Neuronal stem cell (in vitro differentiated cells): ENCODE measurements at places on chromosomes 1 and 21.
A peak's percentile ranks its signal among the peaks of the same experiment; 100 is the strongest.

- H3K36me3 ChIP-seq = no peaks in the 10 kb centered on the region
- DNase-seq = no peak
Measured at GRCh38 chr1:59871746-59872145, 54.8 kb downstream of the CYP2J2 start.

GRCh38 chr1:56256153-56257000, 323.0 kb downstream of the PLPP3 start:
- no peak overlapping the region for H3K27ac ChIP-seq
- H3K4me3 ChIP-seq = no peak overlapping the region
- no peaks in the 10 kb centered on the region for H3K36me3 ChIP-seq
- no peaks in the 10 kb centered on the region for H3K27me3 ChIP-seq
- peaks cover 7% of the 10 kb centered on the region for H3K4me1 ChIP-seq

DNA sequence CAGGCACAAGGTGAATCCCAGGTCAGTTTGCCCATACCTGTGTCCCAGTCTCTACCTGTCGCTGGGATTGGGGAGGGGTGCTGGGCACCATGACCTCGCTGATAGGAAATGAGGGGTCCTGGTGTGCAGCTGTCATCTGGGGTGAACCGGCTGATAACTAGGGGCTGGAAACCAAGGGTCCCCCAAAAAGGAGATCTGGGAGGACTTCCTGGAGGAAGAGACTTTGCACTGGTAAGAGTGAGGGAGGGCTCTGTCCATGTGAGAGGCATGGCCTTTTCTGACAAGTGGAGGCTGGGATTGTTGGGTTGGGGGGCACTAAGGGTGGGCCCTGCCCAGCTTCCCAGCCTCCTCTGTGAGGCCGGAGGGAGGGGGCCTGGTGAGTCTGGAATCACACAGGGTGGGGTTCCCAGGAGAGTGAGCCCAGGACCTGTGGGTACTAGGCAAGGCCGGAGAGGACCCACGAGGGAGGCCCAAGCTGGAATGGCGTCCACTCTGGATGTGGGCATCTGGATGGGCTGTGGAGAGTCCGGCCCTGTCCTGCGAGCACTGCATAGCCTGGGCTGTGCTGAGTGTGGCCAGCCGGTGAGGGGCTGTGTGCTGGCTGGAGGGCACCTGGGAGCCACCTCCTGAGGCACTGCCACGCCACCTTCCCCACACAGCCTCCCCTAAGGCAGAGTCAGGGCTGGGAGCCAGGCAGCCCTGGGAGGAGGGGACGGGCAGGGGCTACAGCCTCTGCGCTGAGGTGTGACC, 4.9 kb upstream of the PEX10 start:
- H3K27me3 ChIP-seq = peaks cover 30% of the 10 kb centered on the region
- H3K4me3 ChIP-seq = no peak overlapping the region
- no peaks in the 10 kb centered on the region for H3K36me3 ChIP-seq
- no peak overlapping the region for H3K27ac ChIP-seq
- H3K4me1 ChIP-seq = peaks cover 17% of the 10 kb centered on the region

- H3K27ac ChIP-seq = no peak overlapping the region
- no peaks in the 10 kb centered on the region for H3K36me3 ChIP-seq
Measured at GRCh38 chr1:237411621-237412020, 369.6 kb downstream of the RYR2 start.

- H3K4me1 ChIP-seq = no peaks in the 10 kb centered on the region
- DNase-seq = no peak
- H3K27me3 ChIP-seq = no peaks in the 10 kb centered on the region
- H3K27ac ChIP-seq = no peak overlapping the region
- H3K36me3 ChIP-seq = no peaks in the 10 kb centered on the region
Measured at GRCh38 chr1:9842781-9843575, 19.2 kb upstream of the CLSTN1 start.

DNA sequence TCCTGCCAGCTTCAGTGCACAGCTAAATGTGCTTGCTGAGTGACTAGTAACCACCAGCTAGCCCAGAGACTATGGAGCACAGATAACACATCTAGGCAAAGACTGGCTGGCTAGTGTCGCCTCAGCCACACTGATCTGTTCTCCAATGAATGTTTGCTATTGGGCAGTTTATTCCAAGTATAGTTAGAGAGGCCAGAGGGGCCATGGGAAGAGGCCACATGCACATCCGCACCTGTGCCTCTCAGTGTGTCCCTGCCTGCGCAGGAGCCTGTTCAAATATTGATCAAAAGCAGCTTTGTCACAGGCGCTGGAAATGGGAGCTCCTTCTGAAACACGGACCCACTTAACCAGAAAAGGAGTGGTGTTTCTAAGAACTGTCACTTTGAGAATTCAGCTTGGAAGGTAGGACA, 51.3 kb upstream of the ATP1A1 start:
- H3K27me3 ChIP-seq = peaks cover 2% of the 10 kb centered on the region
- H3K27ac ChIP-seq = no peak overlapping the region
- H3K36me3 ChIP-seq = no peaks in the 10 kb centered on the region
- no peaks in the 10 kb centered on the region for H3K4me1 ChIP-seq

DNA sequence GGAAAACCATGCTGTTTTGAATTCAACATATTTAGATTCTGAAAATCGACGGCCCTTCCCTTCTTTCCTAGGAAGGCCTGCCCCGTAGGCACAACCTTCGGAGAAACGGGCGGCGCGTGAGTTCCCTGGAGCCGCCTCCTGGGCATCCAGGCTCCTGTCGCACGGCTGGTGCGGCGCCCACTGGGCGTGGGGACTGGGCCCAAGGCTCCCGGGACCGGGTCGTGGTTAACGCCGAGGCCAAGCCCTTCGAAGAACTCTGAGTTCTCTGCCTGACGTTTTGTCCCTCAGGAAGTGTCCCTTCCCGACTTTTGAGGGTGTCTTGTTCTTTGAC, 19.2 kb upstream of the TBX15 start:
- DNase-seq = peak; percentile 11
- H3K27me3 ChIP-seq = peaks cover 87% of the 10 kb centered on the region
- peaks cover 8% of the 10 kb centered on the region for H3K4me1 ChIP-seq
- H3K36me3 ChIP-seq = no peaks in the 10 kb centered on the region

DNA sequence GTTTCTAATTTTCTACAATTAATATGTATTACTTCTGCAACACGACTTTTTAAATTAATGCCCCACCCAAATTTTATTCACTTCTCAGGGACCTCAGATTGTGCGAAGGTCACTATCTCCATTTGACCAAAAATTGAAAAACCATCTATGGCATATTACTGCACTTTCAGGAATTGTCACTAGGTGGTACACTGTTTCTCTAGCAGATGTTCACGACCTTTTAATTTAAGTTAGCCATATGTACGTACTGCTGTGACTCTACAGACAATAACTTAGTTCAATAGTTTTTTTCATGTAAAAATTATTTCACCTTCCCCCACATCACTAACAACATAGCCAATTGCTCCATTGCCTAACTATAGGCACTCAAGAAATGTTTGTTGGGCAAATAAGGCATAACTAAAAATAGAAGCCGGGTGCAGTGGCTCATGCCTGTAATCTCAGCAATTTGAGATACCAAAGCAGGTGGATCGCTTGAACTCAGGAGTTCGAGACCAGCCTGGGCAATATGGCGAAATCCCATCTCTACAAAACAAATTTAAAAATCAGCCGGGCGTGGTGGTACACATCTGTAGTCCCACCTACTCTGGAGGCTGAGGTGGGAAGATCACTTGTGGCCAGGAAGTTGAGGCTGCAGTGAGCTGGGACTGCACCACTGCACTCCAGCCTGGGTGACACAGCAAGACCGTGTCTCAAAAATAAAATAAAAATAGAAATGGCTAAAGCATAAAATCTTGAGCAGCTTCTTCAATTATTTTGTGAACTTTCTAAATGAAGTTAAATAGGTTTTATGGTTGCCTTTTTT, 75.7 kb upstream of the PKN2 start:
- H3K4me3 ChIP-seq = no peak overlapping the region
- no peaks in the 10 kb centered on the region for H3K36me3 ChIP-seq
- peak; percentile 5 for DNase-seq
- H3K4me1 ChIP-seq = peaks cover 3% of the 10 kb centered on the region

DNA sequence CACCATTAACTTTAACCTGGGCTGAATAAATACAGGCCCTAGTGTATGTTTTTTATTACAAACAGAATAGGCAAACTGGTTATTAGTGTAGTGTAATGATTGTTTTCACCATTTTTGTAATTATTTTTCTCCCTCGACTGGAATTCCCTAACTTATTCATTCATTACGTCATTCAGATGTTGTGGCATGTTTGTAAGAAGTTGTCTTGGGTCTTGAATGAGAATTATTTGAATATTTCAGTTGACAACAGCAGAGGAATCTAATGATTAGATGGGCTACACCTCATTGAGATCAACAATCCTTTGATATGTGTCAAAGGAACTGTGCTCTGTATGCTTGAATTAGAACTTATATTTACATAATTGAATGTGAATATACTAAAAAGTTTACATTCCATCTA, 12.8 kb downstream of the XCL1 start:
- no peaks in the 10 kb centered on the region for H3K27me3 ChIP-seq
- H3K27ac ChIP-seq = no peak overlapping the region
- no peaks in the 10 kb centered on the region for H3K4me1 ChIP-seq
- DNase-seq = no peak

GRCh38 chr1:216902669-216903381, 179.6 kb upstream of the ESRRG start:
- no peaks in the 10 kb centered on the region for H3K27me3 ChIP-seq
- no peak for DNase-seq
- H3K27ac ChIP-seq = no peak overlapping the region
- H3K4me3 ChIP-seq = no peak overlapping the region
- no peaks in the 10 kb centered on the region for H3K36me3 ChIP-seq

GRCh38 chr1:17161926-17162800, 42.8 kb upstream of the PADI1 start:
- no peak overlapping the region for H3K27ac ChIP-seq
- DNase-seq = no peak
- no peaks in the 10 kb centered on the region for H3K36me3 ChIP-seq
- no peaks in the 10 kb centered on the region for H3K27me3 ChIP-seq

GRCh38 chr21:43743947-43744346, 25.0 kb downstream of the PDXK start:
- H3K27me3 ChIP-seq = no peaks in the 10 kb centered on the region
- no peak overlapping the region for H3K27ac ChIP-seq
- peaks cover 11% of the 10 kb centered on the region for H3K36me3 ChIP-seq
- H3K4me1 ChIP-seq = peaks cover 2% of the 10 kb centered on the region
- H3K4me3 ChIP-seq = no peak overlapping the region

- H3K27ac ChIP-seq = no peak overlapping the region
- H3K4me1 ChIP-seq = peaks cover 14% of the 10 kb centered on the region
- no peak for DNase-seq
- no peak overlapping the region for H3K4me3 ChIP-seq
- H3K27me3 ChIP-seq = no peaks in the 10 kb centered on the region
- H3K36me3 ChIP-seq = no peaks in the 10 kb centered on the region
Measured at GRCh38 chr1:119323216-119323982, 45.2 kb upstream of the HAO2 start.

GRCh38 chr21:36976882-36977651, 10.6 kb upstream of the HLCS start:
- H3K4me3 ChIP-seq = no peak overlapping the region
- peak; percentile 60 for DNase-seq
- H3K27ac ChIP-seq = no peak overlapping the region
- no peaks in the 10 kb centered on the region for H3K36me3 ChIP-seq

- H3K36me3 ChIP-seq = no peaks in the 10 kb centered on the region
- H3K4me1 ChIP-seq = peaks cover 10% of the 10 kb centered on the region
- H3K27ac ChIP-seq = no peak overlapping the region
- DNase-seq = no peak
- H3K4me3 ChIP-seq = no peak overlapping the region
Measured at GRCh38 chr1:161261261-161262235, 3.0 kb downstream of the PCP4L1 start.

- DNase-seq = no peak
- no peak overlapping the region for H3K27ac ChIP-seq
- H3K36me3 ChIP-seq = no peaks in the 10 kb centered on the region
- H3K4me3 ChIP-seq = no peak overlapping the region
- H3K27me3 ChIP-seq = no peaks in the 10 kb centered on the region
- no peaks in the 10 kb centered on the region for H3K4me1 ChIP-seq
Measured at GRCh38 chr1:61255358-61255703, 173.0 kb downstream of the NFIA start.

GRCh38 chr21:45713613-45714012, 70.1 kb downstream of the PCBP3 start:
- no peak overlapping the region for H3K27ac ChIP-seq
- H3K27me3 ChIP-seq = no peaks in the 10 kb centered on the region
- H3K4me1 ChIP-seq = no peaks in the 10 kb centered on the region
- H3K36me3 ChIP-seq = no peaks in the 10 kb centered on the region

- no peak overlapping the region for H3K27ac ChIP-seq
- H3K4me3 ChIP-seq = no peak overlapping the region
- DNase-seq = no peak
- no peaks in the 10 kb centered on the region for H3K4me1 ChIP-seq
Measured at GRCh38 chr21:36582271-36582670, 102.3 kb upstream of the CLDN14 start.

DNA sequence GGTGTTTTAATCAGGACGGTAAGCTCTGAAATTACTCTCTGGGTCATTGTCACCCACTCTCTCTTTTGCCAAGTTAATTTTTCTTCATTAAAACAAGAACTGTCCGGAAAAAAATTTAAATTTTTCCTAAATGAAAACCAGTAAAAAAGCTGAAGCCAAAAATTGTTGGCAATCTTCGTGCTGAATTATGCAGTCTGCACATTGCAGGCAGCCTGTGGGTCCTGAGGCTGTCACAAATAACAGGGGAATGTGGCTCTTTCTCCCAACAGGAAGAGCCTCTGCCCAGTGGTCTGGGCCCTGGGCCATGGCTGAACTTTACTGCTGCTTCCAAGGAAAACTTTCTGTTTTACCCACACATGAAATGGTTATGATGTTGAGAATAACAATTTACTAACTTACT, 153.9 kb upstream of the SPAG17 start:
- no peak overlapping the region for H3K4me3 ChIP-seq
- no peaks in the 10 kb centered on the region for H3K36me3 ChIP-seq
- DNase-seq = no peak
- no peak overlapping the region for H3K27ac ChIP-seq
- peaks cover 1% of the 10 kb centered on the region for H3K4me1 ChIP-seq
- H3K27me3 ChIP-seq = no peaks in the 10 kb centered on the region

DNA sequence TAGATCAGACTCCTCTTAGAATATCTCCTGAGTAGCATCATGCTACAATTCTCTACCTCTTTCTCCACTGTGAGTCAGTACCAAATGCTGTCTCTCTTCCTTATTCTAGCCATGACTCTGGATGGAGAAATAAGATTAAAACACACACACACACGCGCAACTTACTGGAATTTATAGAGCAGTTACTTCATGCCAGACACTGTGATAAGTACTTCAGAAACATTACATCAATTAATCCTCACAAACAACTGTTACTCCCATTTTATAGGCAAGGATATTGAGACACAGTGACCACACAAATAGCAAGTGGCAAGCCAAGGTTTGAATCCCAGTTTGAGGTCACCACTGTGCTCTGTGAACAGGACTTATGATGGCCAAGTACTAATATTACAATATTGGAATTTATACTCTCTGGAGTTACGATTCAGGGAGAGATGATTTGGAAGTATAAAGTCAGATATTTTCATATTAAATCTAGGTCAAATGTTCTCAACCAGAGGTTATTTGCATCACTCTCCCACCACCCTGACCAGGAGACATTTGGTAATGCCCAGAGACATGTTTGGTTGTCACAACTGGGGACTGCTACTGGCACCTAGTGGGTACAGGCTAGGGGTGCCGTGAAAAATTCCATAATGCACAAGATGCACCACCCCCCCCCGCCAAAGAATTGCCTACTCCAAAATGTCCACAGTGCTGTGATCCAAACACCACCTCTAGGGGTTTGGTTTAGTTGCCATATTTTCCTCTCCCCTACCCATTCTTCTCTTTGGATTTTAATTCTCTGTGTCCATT, 221.6 kb downstream of the LTN1 start:
- DNase-seq = no peak
- H3K36me3 ChIP-seq = no peaks in the 10 kb centered on the region
- no peak overlapping the region for H3K4me3 ChIP-seq
- H3K27me3 ChIP-seq = no peaks in the 10 kb centered on the region
